ENCODE measurements at places on chromosomes 1 and 21. TPM values are rescaled to one million over a fixed set of nuclear protein-coding genes. Genes with fewer than 3 reads are reported as not detected.

The ITLN2 gene
- not detected for total RNA-seq

The RALGPS2 gene
- 14.0 TPM for total RNA-seq

The KIF2C gene
- 41.4 TPM for total RNA-seq

The DNAJC28 gene
- total RNA-seq: 0.64 TPM
